ENCODE measurements at places on chromosomes 16 and 17.
A peak's percentile ranks its signal among the peaks of the same experiment; 100 is the strongest.

- no peak for DNase-seq
Observed at GRCh38 chr17:13176436-13176835, 158.6 kb upstream of the ELAC2 start.

DNA sequence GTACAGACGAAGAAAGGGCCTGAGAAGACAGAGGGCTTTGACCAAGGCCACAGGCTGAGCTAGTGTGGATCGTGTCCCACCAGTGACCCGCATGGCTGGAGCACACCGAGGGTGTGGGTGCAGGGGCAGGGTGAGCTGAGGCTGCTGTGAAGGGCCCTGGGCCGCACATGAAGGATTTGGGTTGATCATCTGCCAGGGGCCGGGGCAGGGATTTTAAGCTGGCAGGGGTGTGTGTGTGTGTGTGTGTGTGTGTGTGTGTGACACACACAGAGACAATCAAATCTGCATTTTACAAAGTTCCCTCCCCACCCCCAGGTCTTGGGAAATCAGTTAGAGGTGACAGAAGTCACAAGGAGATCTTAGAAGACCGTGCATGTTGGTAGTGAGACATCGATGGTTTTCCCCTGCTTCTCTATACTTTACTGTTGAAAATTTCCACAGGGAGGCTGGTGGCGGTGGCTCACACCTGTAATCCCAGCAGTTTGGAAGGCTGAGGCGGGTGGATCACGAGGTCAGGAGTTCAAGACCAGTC is 65.2 kb downstream of the SRCIN1 start:
- no peak for DNase-seq

DNA sequence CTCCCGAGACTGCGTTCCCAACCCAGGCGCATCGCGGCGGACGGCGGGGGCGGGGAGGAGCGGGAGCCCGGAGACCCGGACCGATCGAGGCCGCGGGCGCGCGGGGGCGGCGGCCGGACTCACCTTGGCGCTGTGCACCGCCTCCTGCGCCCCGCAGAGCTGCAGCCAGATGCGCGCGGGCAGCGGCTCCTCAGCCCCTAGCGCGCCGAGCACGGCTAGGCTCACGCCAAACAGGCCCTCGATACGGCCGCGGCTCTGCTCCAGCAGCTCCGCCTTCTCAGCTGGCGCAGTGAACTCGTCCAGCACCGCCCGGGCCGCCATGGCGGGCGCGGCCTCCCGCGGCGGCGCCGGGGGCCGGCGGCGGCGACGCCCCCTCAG is 339 bp downstream of the N4BP1 start:
- no peak for DNase-seq

- no peak for DNase-seq
Observed at GRCh38 chr17:50111673-50112655, 16.8 kb downstream of the PDK2 start.

DNA sequence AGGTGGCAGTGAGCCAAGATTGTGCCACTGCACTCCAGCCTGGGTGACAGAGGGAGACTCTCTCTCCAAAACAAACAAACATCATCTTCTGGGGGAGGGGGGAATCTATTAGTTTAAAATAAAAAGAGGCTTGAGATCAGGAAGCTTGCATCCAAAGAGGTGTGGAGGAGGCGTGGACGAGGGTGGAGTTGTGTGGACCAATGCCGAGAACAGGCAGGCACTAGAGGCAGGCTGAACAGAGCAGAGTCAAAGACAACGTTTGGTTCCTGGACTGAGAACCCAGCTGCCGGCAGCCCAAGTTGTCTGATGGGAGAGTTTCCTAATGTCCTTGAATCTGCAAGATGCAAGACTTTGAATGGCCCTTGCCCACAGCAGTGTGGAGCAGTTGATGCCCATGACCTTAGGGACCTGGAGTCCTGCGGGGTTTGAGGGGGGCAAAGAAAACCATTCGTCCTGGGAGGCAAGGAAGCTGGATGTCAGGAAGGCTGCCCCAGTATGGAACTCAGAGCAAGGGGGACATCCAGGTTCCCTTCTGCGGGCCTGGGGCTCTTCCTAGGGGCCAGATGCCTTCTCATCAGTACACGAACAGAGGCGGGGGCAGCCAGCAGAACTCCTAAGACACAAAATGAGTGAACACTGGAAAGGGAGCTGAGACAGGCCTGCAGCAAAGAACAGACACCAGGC is 9.2 kb downstream of the TBC1D16 start:
- DNase-seq = no peak

DNA sequence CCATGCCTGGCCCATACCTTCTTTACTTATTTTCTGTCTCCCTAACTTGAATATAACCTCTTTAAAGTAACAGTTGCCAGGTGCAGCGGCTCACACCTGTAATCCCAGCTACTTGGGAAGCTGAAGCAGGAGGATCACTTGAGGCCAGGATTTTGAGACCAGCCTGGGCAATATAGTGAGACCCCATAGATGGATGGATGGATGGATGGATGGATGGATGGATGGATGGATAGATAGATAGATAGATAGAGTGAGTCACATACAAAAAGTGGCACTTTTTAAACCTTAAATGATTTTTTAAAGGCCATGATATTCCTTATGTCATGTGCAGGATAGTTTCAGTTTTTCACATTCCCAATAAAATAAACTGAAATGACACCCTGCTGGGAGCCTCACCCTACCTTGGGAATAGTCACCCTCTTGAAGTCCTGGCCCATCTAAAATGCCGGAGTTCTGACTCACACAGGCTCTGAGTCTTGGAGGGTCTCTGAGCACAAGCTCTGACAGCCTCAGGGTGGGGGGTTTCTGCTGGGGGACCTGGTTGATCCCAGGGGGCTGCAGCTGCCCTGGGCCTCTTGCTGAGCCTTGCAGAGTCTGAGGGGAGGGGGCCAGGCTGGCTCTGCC is 26.2 kb downstream of the CPNE2 start:
- DNase-seq = no peak

DNA sequence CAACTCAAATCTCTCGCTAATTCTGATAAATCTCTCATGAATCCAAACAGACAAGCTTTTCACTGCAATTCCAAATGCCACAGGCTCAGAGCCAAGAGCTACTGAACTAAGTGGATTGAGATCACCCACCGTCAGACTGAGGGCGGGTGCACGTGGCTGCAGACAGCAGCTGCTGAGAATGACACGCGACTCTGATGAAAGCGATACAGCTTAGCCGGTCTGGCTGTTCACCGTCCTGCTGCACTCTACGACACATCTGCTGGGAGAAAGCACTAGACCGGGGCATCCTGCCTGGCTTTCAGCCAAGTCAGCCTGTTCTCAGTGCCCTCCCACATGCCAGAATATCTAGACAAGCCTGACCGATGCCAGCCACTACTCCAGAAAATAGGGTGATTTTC is 42.6 kb downstream of the KLHDC4 start:
- DNase-seq = peak; percentile 33

GRCh38 chr17:78901806-78902205 is 1.2 kb downstream of the CEP295NL start:
- no peak for DNase-seq

GRCh38 chr16:2900526-2901075 is 11.1 kb upstream of the FLYWCH1 start:
- DNase-seq = no peak

DNA sequence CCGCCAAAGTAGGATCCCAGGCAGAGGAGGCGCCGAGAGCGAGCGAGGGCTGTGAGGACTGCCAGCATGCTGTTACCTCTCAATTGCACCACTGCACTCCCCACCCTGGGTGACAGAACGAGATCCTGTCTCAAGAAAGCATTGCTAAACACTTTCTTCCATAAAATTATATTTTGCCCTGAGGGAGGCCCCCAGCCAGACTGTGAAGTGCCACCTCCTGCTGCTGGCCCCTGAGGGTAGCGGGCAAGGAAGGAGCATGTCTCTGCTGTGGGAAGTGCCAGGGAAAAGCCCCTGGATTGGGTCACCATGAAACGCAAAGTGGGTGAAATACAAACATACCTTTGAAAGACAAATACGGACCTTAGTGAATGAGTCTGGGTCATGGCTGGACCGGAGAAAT is 78.0 kb upstream of the AMZ2 start:
- DNase-seq = no peak

DNA sequence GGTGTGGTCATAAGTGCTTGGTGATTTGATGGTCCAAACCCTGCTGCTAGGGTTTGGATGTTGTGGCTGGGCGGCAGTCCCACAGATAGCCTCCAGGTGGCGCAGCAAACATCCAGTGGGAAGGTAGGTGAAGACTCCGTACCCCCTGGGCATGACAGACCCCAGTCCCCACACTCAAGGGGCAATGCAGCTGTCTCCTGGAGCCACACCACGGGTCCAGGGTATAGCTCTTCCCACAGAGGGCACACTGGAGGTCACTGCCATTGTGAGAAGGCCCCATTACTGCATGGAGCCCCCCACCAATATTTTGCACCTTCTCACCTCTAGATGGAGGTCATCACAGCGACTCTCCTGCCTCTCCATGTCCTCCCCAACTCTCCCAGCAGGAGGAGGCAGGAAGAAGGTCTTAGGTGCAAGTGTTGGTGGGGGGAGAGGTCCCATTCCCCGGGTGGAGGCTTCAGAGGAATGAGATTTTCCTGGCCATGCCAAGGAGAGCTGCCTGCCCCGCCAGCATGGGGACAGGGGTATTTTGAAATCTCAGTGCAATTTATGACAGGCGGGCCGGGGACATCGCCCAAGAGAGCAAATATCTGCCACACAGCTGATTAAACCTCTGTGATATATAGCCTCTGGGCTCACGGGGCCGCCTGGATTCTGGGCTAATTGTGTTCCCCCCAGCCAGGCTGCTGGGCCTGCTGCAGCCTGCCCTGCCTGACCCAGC is 17.1 kb upstream of the C17orf113 start:
- DNase-seq = peak; percentile 72

- DNase-seq = no peak
Observed at GRCh38 chr17:66950886-66951604, 13.5 kb upstream of the CACNG4 start.

DNA sequence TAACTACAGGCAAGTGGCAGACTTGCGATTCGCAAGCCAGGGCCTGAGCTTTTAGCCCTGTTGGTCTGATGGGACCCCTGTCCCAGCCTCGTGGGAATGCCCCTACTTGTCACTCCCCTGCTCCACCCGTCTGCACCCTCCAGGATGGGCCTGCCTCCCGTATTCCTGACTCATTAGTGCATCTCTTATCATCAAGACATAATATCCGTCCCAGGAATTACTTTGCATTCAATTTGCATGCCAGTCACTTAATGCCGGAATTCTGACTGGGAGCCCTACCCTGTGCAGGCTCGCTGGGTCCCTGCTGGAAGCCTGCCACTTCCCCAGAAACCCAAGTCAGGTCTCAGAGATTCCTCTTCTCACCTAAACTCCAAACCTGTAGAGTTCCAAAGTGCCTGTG is 3.3 kb downstream of the PRSS53 start:
- DNase-seq = no peak

DNA sequence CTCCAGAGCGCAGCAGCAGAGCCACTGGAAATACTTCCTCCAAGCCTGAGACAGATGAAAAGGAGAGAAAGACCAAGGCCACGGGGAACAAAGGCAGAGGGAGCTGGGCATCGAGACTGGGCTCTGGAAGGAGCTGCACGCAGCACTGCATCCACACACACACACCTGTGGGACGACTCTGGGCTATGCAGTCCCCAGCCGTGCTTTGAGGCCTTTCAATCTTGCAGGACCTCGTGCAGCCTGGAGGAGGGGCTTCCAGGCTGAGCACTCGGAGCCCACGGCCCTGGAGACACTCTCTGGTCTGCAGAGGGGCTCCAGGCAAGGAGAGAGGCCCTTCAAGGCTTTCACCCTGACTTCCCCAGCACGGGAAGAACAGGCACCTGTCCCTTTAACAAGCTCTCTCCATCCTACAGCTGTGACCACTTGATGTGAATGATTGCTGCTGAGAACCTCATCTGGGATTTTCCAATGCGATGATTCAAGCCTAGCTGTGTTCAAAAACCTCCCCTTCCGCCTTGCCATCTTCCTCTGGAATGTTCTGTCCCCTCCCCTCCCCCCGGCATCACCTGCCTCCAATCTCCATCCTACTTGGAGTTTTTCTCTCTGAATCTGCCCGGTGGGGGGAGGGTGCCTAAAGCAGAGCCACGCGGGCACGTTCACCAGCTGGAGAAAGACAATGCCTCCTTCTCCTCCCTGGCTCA is 37.5 kb downstream of the RBFOX3 start:
- DNase-seq = no peak

DNA sequence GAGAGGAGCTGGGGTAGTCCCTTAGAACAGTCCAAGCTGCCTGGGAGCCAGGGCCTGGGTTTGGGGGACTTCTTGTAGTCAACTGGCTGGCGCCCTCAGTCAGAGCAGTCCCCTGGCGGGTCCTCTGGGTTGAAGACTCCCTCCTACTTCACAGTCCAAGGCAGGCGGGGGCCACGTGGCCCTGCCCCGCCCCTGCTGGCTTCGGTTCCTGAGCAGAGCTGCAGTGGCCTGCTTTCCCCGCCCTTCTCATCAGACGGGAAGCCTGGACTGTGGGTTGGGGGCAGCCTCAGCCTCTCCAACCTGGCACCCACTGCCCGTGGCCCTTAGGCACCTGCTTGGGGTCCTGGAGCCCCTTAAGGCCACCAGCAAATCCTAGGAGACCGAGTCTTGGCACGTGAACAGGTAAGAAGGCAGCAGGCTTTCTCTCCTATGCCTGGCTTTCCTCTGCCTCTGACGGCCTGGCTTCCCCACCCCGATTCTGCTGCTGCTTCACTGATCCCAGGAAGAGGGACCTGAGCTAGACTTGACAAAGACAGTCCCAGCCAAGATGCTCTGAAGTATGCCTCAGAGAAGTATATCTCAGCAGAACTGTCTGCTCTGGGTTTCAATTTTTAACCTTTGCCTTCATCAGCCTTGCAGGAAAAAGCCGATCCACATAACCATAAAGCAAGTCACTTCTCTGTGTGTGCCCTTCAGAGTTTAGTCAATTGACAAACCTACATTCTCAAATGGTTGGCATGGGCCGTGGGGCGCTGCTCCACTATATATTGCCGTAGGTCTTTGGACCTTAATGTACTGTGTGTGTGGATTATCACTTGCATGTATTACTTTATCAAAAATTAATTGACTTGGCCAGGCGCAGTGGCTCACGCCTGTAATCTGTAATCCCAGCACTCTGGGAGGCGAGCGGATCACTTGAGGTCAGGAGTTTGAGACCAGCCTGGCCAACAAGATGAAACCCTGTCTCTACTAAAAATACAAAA is 56.3 kb downstream of the SF3B3 start:
- DNase-seq = no peak

DNA sequence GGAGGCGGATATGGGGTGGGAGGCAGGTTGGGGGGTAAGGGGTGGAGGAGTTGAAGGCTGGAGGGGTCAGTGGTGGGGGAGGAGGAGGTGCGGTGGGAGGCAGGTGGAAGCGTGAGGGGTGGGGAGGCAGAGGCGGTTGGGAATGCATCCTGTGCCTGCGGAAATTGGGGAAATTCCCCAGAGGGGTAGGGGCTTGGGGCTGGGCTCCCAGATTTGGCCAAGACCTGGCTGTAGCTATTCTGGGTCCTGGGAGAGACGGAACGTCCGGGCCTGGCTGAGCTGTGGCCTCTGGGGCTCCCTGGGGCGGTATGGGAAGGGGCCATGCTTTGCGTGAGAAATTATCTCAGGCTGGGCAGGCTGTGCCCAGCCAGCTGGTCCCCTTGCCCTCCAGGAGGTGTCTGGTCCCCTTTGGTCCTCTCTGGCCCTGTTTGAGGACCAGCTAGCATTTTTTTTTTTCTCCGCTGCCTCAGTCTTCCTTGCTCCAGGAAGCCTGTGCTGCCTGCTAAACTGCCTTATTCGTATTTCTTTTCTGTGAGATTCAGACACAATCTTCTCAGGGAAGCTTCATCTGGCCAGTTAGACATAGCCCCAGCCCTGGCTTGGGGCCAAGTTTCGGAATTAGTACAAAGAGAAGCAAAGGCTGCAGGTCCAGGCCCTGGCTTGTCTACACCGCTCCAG is 7.3 kb upstream of the TRPV2 start:
- DNase-seq = peak; percentile 30

All from CD4-positive, alpha-beta T cell treated with Interleukin-4 for 1 hour (primary cell).